Fibroblast of skin of left quadriceps (primary cell): ENCODE measurements at places on chromosomes 11 and 22.
A peak's percentile ranks its signal among the peaks of the same experiment; 100 is the strongest.

DNA sequence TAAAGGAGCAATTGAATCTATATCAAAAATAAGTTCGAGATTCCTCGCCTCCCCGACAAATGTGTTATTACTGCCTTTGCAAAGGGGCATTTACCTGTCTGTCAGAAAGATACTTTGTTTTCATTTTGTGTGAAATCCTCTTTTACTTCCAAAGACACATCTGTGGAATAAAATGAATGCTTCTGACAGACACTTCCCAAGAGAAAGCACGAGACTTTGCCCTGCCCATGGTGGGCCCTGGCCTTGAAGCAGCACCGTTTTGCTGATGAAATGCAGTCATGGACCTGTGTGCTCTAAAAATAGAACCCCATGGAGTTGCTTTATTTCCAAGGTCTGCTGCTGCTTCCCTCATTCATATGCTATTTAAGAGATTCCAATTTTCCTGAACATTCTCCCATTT is 85.9 kb upstream of the USP47 start:
- no peak for DNase-seq

- no peak for DNase-seq
Observed at GRCh38 chr22:43276321-43276720, 66.9 kb downstream of the SCUBE1 start.

DNA sequence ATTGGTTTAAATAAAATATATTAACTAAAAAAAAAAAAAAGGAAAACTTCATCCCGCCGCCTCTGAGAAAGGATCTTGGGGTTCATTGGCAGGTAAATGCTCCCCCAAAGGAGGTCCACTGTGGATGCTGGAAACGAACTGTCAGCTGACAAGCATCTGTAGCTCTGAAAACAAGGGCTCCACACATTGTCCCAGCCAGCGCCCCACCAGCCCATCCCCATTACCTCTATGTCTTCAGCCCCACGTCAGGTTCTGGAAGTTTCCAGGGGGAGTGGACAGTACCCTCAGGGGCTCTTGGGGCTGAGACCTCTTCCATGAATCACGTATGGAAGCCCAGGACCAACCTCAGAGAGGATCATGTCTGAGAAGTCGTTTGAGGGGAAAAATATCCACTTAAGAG is 66.4 kb upstream of the WNT7B start:
- DNase-seq = no peak

DNA sequence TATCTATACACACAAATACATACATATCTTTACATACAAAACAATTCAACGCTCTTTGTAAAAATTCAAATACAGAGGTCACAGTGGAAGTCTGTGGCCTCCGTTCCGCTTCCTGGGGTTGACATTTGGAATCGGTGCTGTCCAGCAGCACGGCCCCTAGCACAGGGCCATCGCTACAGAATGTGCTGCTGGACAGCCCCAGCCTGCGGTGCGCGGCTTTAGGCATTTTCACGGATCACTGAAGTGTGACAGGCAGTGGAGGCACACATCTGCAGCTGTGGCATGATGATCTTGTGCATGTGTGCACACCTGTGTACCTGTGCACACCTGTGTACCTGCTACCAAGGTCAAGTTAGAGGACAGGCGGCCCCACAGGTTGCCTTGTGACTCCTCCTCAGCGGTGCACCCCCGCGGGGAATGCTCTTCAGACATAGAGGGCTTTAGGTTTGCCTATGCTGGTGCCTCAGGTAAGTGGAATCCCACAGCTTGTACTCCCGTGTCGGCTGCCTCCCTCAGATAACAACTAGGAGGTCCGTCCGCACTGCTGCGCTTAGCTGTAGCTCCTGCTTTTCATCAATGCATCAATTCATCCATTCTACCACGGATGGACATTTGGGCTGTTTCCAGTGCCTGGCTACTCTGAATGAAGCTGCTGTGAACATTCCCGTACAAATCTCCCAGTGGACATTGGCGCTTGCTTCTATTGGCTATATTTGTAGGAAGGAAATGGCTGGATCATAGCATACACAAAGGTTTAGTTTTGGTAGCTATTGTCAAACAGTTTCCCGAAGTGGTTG is 29.9 kb downstream of the GAL start:
- DNase-seq = no peak

DNA sequence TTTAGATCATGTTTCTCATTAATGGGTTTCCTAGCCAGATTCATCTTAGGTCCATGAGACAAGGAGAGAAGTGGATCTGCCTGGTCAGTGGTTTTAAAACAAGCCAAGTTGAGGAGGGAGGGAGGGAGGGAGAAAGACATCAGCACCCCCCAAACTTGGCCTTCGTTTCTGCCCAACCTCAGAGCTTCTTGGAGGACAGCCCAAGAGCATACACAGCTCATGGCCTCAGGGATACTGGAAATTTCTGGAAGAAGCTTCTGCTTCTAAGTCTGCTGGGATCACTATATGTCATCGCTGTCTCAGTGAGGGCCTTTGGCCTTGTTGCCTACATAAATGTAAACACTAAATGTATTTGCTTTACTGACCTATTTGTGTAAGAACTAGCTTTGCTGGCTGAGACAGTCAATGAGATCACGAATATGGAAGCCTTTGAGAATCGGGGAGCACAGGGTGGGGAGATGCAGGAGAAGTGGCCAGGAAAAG is 375.1 kb downstream of the BUD13 start:
- DNase-seq = no peak

- no peak for DNase-seq
Observed at GRCh38 chr11:12180257-12181205, 70.1 kb downstream of the MICAL2 start.

DNA sequence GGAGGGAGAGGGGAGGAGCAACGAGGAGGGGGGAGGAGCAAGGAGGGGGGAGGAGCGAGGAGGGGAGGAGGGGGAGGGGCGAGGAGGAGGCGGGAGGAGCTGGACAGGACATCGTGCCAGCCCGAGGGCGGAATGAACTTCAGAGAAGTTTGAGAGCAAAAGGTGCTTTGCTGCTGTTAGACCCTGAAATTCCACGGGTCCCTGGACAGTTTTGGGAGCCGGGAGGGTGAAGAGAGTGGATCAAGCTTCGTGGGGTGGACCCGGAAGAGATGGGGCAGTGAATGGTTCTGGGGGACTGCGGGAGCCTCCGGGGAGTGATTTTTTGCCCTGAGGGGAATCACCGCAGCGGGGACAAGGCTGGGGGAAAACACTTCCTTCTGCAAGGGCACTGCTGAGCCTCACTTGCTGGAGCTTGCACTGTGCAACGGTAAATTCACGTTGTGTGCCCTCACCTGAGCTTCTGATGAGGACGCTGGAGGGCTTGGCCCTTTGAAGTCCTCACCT is 10.7 kb upstream of the NLRP6 start:
- DNase-seq = no peak

DNA sequence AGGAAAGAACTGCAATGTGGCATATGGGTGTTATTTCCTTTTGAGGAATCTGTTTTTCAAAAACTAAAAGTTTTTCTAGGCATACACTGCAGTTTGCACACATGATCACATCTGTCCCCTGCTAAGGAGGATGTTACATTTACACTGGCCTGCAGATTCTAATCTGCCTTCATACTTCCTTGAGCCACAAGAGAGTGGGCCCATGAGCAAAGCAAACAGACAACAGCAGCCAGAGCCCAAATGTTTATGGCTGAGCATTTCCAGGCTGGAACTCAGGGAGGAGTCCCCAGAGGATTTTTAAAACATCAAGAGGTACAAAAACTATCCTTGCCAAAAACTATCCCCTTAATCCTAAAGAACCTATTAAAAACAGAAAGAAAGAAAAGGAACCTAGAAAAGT is 117.2 kb upstream of the MTNR1B start:
- no peak for DNase-seq

GRCh38 chr11:129410395-129410960 is 34.8 kb downstream of the BARX2 start:
- no peak for DNase-seq

GRCh38 chr11:33259869-33260268 is 2.7 kb downstream of the HIPK3 start:
- no peak for DNase-seq

GRCh38 chr11:103898065-103898464 is 138.4 kb upstream of the DDI1 start:
- no peak for DNase-seq

DNA sequence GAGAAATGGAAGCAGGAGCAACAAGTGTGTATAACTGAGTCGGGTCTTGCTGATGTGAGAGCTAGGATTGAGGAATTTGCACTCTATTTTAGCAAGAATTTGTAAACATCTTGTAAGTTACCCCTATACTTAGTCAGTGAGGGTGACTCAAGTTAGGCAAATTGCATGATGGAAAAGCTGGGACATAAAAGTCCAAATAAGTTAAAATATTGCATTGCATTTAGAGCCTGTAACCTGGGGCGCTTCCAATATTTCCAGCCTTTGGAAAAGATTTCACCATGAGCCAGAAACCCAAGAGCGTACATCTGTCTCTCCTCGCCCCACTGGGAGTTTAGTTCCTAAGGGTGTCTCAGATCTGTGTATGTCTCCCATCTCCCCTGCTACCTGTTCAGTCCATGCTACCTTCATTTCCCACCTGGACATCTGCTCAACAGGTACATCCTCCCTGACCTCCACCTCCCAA is 37.0 kb upstream of the ACCSL start:
- peak; percentile 69 for DNase-seq

DNA sequence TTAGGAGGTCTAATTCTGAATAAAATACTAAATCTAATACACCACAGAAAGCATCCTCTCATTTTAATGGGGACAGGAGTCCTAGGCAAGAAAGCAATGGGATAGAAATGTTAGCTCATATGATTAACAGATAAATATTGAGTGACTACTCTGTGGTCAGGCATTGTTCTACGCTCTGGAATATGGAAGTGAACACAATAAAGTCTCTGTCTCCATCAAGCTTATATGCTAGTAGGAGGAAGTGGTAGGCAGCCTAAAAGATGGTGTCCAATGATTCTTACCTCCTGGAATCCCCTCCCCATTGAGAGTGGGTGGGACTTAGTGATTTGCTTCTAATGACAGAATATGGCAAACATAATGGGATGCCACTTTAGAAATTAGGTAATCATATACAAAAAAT is 160.3 kb upstream of the PDGFD start:
- no peak for DNase-seq

GRCh38 chr11:9315078-9315688 is 790 bp upstream of the TMEM41B start:
- no peak for DNase-seq

DNA sequence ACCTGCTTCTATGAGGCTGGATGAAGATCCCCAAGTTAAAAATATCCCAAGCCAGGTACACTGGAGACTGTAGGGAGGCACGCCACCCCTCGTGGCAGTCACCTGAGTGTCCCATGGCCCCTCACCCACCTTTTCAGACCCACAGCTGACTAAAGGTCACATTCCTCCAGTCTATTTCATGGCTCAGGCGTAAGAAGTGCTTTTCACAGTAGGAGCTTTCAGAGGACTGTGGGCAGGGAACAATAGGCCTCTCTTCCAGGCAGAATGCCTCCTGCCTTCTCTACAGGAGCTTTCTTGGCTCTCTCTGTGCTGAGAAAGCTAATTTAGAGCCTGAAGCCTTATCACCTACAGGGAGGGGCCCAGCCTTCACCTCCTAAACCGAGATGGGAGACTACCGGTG is 73.8 kb downstream of the C11orf58 start:
- no peak for DNase-seq

DNA sequence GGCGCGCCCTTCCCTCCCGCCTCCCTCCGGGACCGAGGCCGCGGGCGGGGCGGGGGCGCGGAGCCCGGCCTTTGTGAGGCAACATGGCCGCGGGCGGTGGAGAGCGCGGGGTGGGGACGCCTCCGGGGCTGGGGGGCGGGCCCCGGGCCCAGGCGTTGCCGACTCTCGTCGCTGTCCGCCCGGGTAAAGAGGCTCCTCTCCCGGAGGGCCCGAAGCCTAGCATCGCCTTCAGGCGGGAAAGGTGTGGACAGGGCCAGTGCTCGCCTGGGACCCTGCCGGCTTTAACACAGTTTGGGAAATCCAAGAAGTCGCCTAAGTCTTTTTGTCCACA is 369 bp downstream of the DGCR8 start:
- no peak for DNase-seq

DNA sequence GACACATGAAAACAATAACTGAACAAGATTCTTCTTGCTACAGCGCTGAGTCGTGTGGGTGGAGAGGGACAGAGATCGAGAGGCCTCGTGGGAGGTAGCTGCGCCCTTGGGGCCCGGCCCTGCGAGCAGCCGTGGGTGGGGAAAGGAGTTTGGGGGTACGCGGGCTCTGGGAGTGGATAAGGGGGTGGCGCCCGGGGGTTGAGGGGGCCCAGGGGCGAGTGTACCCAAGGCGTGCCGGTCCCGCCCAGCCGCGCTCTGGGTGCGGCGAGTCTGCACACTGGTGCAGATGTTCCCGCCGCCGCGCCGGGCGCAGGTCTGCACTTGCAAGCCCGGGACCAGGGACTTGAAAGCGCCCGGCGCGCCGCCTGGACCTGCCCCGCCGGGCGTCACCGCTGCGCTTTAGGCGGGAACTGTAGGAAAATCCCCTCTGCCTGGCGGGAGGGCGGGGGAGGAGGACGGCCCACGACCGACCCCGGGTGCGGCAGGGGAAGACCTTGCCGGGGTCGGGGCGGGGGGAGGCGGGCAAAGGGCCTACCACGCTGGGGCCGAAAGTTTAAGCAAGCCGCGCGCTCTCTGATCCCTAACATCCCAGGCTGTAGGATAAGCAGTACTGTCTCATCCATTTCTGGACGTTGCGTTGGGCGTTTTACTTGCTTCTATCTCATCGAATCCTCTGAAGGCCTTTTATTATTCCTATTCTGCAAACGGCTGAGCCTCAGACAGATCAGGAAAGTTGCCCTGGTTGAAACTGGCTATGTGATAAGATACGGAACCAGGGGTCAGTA is 1.4 kb upstream of the KREMEN1 start:
- no peak for DNase-seq

- DNase-seq = no peak
Observed at GRCh38 chr11:16049611-16050010, 306.7 kb downstream of the SOX6 start.

GRCh38 chr11:23288003-23288783 is 427.9 kb upstream of the CCDC179 start:
- peak; percentile 98 for DNase-seq

DNA sequence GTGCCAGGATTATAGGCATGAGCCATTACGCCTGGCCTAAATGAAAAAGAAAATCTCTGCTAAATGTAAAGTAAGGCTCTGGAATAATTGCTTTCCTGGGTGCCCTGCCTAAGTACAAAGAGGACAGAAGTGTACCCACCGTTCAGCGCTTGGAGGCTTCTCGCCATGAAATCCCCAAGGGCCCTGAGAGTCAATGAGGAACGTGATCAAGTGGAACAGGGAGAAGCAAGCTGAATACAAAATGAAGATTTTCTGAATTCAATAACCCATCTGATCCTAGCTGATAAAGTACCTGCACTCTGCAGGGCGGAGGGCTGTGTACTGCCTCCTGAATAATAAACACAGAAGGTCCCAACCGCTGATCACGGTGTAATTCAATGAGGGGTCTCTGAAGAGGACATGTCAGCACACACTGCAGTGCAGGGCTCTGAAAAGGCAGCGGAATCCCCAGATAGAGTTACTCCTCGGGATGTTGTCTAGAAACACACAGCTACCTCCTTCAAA is 97.7 kb downstream of the ABTB2 start:
- DNase-seq = no peak
